NCI-H1105 (cell line): ENCODE measurements at places on chromosomes 13 and 19.
A peak's percentile ranks its signal among the peaks of the same experiment; 100 is the strongest.

DNA sequence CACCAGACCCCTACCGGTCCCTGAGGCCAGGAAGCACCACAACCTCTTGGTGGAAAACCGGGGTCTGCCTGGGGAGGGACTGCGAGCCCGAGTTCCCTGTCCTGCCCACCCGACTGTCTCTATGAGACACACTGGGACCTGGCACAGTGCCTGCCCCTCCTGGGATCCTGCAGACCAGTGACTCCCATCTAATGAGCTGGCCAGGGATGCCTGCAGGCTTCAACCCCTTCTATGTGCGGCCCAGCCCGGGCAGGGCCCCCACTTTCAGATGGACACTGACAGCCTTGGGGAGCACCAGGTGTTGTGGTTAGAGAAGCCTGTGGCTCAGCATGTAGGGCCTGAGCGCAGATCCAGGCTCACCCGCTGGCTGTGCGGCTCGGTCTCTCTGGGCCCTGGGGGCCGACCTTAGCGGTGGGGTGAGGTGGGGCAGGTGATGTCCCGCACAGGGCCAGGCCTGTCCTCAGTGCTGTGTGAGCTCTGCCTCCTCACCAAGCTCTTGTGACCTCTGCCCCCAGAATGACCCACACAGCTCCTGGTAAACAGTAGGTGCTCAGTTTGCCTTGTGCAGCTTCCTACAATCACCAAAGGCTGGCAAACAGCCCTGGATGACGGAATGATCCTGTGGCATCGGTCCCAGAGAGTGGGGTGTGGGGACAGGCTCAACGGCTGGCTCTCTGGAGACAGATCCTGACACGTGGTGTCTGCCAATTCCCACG lies 17.9 kb upstream of the CACTIN start:
- DNase-seq, result no peak

- no peak for DNase-seq
Observed at GRCh38 chr13:44174769-44175425, 198.7 kb upstream of the SERP2 start.

DNA sequence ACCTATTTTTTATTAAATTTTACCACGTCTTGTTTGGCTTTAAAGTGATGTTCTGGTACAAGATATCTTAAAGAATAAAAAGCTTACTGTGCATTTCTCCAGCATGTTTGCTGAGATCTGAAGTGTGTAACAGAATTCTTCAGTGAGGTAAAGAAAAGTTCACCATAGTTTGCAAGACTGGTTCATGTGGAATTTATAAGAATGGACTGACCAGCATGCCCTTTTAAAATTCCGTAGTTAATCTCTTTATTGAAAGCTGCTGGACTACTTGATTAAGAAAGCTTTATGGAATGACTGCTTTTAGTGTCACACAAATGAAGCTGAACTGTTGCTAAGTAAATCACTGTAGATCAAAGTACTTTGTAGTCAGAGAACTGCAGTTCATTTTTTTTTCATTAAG lies 119.2 kb downstream of the GPC6 start:
- no peak for DNase-seq

DNA sequence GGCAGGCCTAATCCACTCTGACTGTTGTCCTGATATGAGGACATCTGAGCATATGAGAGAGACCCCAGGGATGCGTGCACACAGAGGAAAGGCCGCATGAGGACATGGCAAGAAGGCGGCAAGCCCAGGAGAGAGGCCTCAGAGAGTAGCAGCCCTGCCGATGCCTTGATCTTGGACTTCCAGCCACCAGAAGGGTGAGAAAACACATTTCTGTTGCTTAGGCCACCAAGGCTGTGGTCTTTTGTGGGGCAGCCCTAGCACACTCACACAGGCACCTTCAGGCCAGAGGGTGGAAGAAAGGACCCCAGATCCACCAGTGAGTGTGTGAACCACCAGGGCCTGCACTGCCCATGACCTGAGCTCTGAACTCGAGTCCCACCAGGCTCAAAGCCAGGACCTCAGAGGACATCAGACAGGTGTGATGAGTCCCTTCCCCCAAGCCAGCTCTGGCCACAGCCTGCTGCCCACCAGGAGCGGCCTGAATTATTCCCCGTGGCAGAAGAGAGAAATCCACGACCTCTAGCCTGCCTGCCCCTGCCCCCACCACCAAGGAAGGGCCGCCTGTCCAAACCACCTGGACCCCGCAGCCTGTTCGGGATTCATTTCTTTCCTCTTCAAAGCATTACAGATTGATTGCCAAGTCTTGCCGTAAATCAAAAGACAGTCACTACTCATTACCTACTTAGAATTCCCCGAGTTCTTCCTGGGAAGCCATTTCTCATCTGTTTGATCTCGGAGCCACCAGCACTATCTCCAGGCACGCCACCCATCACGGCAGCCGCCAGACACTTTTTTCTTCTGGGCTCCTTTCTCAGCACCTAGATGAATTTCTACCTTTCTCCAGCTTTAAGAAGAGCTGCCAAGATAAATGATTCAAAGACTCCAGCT lies 72.2 kb downstream of the CEBPG start:
- no peak for DNase-seq

GRCh38 chr13:109776575-109776974 lies 9.8 kb downstream of the IRS2 start:
- no peak for DNase-seq

DNA sequence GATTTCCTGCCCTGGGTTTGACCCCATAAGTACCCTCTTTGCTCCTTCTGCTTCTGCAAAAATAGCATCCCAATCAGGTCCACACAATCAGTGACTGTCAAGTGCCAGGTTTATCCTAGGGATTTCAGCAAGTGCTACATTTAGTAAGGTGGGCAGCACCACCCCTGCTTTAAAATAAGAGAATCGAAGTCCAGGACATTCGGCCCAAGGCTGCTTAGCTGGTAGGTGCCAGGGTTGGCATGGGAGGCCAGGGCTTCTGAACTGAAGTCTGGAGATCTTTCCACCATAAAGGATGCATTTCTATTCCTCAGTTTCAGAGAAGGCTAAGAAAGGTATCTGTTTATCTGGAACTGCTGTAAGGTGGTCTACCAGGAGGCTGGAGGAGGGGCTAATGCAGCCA lies 408.3 kb downstream of the ZNF536 start:
- DNase-seq, result no peak

DNA sequence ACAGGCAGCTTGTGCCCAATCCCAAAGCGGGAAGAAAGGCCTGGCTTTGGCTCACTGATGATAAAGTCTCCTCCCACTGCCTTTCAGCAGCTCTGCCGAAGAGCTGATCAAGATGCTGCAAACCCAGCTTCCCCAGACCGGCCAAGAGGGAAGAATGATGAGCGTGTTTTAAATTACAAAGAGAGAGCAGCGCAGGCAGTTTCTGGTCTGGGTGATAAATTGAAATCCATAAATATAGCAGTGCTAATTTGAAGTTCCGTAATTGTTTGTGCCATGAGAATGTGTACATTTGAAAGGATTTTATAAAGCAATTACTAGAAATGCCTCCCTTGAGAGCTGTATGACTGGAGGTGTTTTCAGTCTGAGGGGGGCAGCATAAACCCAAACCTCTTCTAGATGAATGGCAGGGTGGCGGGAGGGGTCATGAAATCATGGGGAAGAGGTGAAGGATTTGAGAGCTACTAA lies 171.8 kb downstream of the STK24 start:
- DNase-seq, result peak; percentile 60

DNA sequence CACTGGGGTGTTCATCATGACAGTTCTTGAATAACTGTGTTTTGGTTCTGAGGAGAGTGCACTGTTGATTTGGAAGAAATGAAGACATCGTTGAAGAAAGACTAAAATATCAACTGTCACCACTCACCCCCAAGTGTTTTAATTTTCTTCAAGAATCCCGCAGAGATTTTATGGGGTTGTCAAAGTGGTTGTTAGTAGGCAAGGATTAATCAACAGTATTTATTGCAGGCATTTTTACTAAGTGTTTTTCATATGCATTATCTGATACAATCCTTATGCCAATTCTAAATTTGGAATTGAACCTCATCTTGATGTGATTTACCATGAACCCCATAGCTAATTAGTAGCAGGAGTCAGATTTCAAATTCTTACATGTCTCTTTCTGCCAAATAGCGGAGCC lies 63.7 kb upstream of the OBI1 start:
- no peak for DNase-seq

- DNase-seq, result no peak
Observed at GRCh38 chr19:2532252-2533071, 56.5 kb downstream of the GADD45B start.

- DNase-seq, result peak; percentile 71
Observed at GRCh38 chr19:2478278-2478755, 2.4 kb downstream of the GADD45B start.

GRCh38 chr19:10817291-10818038 lies 18.5 kb downstream of the TMED1 start:
- DNase-seq, result no peak

- DNase-seq, result peak; percentile 29
Observed at GRCh38 chr13:114047358-114047881, 73.5 kb upstream of the C13orf46 start.

DNA sequence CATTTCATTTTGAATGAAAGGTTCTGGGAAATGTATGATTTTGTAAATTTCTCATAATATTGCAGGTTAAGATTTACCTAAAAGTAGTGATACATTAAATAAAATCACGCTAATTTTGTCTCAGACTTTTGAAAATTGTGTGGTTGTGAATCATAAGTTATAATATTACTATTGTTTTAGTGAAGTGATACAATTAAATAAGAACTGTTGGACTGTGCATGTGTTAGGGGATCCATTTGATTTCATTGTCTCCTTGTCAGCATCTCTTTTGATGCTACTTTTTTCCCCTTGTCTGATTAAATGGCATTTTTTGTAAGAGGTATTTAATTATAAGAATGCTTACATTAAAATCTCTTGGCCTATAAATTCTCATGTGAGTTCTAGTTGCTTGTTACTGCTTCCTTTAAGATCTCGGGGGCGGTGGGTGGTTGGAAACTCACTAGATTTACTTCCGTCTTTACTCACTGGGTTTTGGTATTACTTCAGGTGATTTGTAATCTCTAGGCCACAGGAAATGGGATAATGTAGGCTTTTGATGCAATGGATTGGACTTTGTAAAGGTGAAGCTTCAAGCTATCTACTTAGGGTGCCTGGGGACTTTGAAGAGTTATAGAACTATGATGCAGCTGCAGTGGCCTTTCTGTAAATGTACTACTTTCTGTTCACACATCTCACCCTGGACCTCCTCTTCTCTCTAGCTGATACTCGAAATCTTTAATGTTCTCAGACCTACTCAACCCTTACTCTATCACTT lies 66.5 kb downstream of the PAN3 start:
- DNase-seq, result no peak

GRCh38 chr19:40278361-40279035 lies 6.6 kb downstream of the AKT2 start:
- no peak for DNase-seq

- no peak for DNase-seq
Observed at GRCh38 chr13:20492641-20493040, 33.0 kb downstream of the CRYL1 start.

GRCh38 chr19:49224879-49225278 lies 67.3 kb downstream of the TRPM4 start:
- peak; percentile 14 for DNase-seq
